ENCODE measurements at places on chromosomes 7 and 10.

GRCh38 chr7:143181349-143181748 is 1.9 kb upstream of the TAS2R39 start:
- no peak for DNase-seq

- DNase-seq, result no peak
These were observed 1.5 kb upstream of the ELFN1 start for GRCh38 chr7:1668396-1669063.

DNA sequence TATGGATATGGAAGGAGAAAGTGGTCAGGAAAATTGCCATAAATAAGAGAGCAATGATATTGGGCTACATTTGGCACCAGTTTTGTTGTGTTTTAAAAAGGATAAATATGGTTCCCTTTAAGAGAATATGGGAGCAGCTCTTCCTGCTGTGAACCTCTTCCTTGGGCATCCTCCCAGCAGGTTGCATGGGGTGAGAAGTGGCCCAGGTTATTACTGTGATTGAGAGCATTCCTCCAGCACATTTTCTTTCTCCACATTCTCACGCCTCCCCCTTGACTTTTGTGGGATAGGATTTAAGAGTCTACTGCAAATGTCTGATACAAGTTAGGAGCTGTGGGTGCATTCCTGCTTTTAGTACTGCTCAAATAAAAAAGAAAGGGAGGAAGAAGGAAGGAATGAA is 214.8 kb downstream of the POU6F2 start:
- DNase-seq, result no peak

- DNase-seq, result no peak
These were observed 177.4 kb downstream of the SFMBT2 start for GRCh38 chr10:7233259-7233991.

DNA sequence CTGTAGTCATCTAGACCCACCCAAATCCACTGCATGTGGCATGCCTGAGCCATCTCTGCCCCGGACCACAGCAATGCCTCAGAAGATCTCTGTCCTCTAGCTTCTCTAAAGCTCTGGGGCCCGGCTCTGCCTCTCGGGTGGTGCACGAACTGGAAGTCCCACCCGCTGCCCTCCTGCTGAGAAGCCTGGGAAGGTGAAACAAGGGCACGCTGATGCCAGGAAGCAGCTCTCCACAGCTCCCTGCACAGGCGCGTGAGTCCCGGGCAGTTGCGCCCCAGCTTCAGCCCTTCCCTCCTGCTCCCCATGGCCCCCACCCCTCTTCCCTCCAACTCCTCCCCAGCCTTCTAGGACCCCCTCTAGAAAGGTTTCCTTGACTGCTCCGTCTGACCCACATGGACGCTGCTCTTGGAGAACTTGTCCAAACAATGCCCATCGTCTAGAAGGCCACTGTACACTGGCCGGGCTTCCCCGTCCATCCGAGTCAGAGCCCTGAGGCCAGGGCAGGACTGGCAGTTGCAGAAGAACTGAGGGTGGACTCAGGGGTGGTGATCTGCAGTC is 12.8 kb downstream of the KCNH2 start:
- no peak for DNase-seq

GRCh38 chr10:46106410-46107255 is 60.6 kb upstream of the MSMB start:
- DNase-seq, result no peak

- DNase-seq, result no peak
These were observed 155.8 kb upstream of the RHOBTB1 start for GRCh38 chr10:61099756-61100155.

- DNase-seq, result no peak
These were observed 553.3 kb downstream of the HTR7 start for GRCh38 chr10:90304533-90304932.

DNA sequence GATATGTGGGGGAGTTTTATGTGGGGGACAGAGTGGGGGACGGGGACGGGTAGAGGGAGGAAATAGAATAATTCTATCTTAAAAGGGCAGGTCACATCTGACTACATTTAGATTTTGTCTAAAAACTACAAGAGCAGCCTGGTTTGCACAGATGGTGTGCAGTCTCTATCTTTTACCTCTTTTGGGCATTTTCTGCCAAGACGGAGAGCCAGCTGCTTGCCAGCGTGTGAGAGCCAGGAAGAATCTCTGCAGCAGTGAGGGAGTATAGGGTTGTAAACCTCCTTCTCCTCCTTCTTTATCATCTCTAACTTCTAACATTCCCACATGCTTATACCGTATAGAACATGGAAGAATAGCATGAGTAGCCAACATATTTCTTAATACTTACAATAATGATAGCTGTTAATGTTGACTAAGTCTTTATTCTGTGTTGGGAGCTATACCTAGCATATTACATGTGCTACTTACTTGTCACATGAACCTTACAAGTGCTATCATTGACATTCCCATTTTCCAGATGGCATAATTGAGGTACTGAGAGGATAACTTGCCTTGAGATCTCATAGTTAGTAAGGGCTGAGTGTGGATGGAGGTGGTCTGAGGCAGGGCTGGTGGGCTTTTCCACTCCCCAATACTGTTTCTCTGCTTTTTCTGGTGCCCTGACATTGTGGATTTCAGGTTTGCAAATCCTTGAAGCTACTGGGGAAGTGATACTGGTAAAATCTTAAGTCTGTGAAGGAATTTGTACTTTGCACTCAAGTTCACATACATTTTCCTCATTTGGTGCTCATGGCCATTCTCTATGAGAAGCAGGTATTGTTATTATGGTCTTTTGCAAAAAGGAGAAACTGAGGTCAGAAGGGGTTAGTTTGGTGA is 1.1 kb downstream of the ENTPD1 start:
- DNase-seq, result no peak

DNA sequence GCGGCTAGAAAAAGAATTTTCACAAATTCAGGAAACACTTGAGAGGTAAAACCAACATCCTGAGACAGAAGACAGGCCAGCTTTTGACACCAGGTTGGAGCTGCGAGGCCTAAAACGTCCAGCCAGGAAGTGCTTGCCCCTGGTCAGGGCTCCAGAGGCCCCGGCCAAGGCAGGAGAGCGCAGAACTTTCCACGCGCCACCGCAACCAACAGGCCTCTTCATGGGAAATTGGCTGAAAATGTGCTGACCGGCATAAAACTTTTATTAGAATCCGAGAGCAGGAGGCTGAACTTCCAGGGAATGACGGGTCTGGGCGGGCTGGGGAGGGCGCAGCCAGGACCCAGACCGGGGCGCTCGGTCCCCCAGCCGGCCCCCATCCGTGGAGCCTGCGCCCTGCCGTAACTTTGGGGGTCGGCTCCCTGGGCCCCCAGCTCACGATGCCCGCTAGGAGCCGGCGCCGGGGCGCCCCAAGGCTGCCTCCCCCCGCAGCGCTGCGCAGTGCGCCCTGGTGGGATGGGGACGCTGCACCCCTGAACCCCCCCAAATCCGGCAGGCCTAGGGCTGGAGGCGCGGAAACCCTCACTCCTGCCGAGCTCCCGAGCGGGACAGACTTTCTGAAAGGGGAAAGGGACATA is 414.0 kb upstream of the MKI67 start:
- no peak for DNase-seq

DNA sequence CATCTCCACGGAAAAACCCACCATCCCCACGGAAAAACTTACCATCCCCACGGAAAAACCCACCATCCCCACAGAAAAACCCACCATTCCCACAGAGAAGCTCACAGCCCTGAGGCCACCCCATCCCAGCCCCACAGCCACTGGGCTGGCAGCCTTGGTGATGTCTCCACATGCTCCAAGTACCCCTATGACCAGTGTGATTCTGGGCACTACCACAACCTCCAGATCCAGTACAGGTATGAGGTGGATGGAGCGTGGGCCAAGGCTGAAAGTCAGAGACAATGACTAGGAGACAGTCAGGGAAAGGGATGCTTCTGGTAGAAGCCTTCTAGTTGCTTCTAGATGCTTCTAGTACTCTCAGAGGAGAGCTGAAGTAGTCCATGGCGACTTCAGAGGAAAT is 19.6 kb downstream of the ZAN start:
- no peak for DNase-seq

DNA sequence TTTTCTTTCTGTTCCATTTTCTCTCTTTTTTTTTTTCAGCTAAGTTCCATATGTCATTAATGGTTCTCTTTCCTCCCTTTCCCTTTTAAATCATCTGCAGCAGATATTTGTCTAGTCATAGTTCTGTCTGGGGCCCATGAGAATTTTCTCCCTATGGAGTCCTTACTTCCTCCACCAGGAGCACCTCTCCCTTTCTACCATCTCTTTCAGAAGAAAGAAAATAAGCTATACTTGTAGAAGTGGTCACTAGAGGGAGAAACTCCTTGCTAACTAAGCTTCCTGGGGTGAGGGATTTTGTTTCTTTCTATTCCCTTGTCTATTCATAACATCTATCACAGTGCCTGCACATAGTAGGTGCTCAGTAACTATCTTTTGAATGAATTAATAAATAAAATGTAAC is 230.2 kb upstream of the HPS1 start:
- DNase-seq, result no peak

DNA sequence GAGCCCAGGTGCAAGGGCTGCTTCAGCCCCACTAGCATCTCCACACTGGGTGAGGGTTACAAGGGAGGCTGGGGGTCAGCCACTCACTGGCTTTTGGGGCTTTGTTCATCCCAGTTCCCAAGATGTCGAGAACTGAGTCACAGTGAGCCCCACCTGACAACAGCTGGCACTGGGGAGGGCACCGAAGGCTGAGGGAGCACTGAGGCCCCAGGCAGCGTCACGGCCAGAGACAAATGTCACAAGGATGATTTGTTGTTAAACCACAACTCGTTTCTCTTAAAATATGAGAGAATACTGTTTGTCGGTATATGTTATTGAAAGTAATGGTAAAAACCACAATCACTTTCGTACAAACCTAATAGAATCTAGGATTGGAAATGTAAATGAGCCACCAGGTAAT is 219.9 kb downstream of the CELF2 start:
- DNase-seq, result no peak

DNA sequence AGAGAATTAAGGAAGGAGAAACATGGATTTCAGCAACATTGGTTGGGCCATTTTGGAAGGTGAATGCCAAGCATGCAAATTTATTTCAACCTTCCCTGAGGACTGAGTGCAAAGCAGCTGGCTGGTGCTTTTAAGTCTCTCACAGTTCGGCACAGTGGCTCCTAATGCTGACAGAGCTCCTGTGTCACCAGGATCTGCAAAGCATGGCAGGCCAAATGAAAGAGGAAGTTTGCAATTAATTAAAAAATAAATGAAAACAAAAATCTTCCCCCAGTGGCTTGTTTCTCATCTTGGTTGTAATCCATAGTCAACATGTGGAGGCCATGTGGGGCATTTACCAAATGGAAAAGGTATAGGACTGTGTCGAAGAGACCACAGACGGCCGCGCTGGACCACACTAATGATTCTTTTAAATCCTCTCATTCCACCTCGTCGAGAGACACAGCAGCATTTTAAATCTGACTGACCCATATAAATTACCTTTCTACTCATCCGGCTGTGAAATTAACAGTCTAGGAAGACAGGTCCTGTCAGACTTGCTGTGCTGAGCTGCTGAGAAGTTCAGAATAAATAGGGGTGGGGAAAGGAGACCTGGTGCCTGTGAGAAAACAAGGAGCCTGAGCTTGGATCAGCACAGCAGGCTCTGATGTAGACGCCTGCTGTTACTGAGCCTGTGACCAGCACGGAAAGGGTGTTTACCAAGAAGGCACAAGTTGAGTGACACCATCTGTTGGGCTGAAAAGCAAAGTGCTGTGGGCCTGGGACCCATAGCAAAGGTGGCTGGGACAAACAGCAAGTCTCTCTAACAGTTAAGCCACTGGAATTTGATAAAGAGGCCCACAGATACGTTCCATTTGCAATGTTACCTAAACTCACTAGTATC is 136.0 kb upstream of the COL1A2 start:
- no peak for DNase-seq

- no peak for DNase-seq
These were observed 6.2 kb upstream of the PIK3CG start for GRCh38 chr7:106858618-106859532.

GRCh38 chr7:142030848-142031247 is 35.2 kb downstream of the MGAM start:
- no peak for DNase-seq

DNA sequence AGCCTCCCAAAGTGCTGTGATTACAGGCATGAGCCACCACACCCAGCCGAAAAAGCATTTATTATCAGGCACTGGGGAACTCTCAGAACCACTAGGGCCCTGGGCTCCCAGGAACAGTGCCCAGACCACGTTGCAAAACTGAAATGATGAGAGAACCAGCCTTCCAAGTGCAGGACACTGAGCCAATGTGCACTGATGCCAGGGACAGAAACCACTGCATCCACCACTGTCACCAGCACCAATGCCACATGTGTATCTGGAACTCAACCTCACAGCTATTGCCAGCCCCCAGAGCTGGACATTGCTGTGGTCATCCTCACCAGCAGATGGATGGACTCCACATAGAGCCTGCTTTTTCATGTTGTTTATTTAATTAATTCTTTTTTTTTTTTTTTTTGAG is 28.2 kb upstream of the TPST1 start:
- DNase-seq, result no peak

- no peak for DNase-seq
These were observed 80.6 kb downstream of the GLI3 start for GRCh38 chr7:42156291-42156865.

DNA sequence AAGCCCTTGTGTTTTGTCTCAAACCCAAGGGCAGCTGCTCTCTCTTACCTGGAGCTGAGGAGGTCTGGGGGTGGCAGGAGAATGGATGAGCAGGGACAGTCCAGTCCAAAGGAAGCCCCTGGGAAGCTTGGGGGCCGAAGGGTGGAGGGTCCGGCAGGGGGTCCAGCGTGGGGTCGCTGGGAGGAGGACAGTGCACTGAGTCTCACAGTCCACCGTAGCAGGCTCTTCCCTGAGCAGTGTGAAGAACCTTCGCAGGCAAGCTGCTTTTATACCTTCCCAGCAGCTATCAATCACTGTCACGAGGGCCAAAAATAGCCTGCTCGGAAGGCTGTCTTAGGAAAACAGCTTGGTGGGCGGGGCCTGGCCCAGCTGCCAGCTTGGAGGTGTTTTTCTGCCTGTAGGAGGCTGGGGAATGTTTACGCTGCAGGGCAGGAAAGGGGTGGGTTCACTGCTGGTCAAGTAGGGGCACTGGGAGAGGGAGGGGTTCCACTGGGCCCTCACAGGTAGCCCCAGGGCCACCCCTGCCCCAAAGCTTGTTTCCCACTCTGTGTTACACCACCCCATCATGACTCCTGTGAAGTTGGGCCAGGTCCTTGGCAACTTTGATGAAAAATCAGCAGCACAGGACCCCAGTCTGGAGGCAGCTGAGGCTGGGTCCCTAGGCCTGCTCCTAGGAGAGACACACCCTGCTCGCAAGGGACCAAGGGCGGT is at the start of gene DEPP1:
TSS of gene DEPP1 (minus strand) at position 240 of the 711 bp plus-strand sequence. CDS start 779 bp downstream, outside the sequence.
- no peak for DNase-seq

DNA sequence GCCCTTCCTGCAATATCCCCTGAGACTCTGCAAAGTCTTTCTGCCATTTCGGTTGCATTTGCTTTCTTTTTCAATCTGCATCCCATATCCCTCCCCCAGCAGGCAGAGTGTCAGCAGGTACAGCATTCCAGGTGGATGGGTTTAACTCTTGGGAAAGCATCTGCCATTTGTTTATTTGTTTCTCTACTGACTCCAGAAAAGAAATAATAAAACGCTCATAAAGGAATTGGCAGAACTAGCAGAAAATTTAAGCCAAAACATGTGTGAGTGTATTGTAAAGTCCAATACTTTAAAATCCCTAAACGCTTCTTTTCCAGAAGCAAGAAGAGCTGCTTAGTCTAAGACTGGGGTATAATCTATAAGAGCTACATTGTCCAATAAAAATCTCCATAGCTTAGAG is 393.8 kb downstream of the TNS3 start:
- no peak for DNase-seq

- no peak for DNase-seq
These were observed 94.3 kb upstream of the AGBL3 start for GRCh38 chr7:134891696-134892678.
